ENCODE measurements at places on chromosomes 16 and 17.
A peak's percentile ranks its signal among the peaks of the same experiment; 100 is the strongest.

- DNase-seq = no peak
Measured at GRCh38 chr16:67833030-67833414, 9.1 kb upstream of the THAP11 start.

- DNase-seq = no peak
Measured at GRCh38 chr16:79792076-79792475, 191.5 kb upstream of the MAF start.

DNA sequence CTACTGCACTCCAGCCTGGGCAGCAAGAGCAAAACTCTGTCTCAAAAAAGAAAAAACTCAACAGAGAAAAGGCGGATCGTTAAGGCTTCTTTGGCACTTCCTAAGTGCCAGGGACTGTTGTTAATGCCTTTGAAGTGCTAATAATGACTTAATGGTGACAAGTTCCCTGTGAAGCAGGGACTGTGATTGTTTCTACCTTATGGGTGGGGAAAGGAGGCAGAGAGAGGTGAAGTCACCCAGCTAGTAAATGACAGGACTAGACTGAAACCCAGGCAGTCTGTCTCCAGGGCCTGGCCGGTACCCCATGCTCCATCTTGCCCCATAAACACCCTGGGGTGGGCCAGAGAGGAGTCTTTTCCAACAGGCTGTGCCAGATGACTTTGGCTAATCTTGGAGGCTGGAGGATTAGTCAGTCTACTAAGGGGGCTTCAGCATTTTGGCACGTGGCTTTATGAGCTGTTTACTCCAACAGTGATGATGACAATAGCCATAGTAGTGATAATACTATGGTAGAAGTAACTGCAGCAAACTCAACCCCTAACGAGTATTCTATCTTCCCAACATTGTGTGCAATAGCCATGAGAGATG, 26.9 kb downstream of the ABCC1 start:
- no peak for DNase-seq

DNA sequence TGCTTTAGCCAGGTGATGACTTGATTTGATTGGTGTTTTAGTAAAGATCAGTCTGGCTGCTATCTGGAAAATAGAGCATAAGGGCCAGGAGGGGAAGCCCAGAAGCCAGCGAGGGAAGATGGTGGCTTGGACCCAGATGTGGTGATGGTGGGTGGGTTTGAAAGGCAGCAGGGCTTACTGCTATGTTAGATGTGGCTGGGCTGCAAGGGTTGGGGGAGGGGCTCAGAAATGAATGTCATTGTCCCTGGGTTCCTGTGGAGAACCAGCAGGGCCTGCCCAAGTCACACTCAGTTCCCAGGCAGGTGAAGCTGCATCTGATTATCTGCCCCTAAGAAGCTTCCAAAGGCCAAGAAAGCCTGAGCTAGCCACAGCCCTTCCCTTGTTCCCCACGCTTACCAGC, 71.7 kb upstream of the BRD7 start:
- DNase-seq = no peak

GRCh38 chr16:15950869-15951268, 1.5 kb downstream of the ABCC1 start:
- DNase-seq = no peak

DNA sequence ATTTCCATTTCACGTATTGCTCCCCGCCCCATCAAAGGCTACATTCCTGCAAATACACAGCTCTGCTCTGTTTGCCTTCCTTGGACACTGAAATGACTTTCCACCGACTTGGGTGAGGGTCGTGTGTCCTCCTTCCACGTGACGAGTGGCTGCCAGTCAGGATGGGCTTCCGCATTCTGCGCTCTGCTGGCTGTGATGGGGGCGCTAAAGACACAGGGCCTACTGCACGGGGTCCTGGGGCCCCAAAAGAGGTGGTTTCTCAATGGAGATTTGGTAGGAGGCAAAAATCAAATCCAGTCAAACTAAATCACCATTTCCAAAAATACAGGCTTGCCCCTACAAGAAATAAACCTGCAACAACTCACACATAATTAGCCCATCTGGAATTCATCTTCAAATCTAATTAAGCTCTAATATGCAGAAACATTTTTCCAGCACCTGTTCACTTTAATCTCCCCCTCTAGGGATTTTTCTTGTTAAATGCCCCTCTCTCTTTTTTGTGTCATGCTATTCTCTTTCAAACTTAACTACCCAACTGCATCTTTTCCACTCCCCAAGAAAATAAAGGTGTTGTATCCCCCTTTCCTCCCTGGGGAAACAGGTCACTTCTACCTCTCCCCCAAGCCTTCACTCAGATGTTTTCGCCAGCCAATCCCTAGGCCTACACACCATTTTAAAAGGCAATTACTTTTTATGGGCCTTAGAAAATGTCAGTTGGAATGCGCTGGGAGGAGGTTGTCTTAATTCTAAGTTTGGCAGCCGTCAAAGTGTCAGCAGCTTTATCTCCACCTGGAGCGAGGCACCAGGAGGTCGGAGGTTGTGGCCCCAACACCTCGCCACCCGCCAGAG, 21.9 kb upstream of the FAAP100 start:
- DNase-seq = no peak

GRCh38 chr16:90035902-90036301, 16.6 kb upstream of the DBNDD1 start:
- no peak for DNase-seq

GRCh38 chr17:65556014-65556909, 5.2 kb downstream of the AXIN2 start:
- peak; percentile 76 for DNase-seq

GRCh38 chr17:73791631-73792030, 147.4 kb upstream of the SDK2 start:
- DNase-seq = no peak

DNA sequence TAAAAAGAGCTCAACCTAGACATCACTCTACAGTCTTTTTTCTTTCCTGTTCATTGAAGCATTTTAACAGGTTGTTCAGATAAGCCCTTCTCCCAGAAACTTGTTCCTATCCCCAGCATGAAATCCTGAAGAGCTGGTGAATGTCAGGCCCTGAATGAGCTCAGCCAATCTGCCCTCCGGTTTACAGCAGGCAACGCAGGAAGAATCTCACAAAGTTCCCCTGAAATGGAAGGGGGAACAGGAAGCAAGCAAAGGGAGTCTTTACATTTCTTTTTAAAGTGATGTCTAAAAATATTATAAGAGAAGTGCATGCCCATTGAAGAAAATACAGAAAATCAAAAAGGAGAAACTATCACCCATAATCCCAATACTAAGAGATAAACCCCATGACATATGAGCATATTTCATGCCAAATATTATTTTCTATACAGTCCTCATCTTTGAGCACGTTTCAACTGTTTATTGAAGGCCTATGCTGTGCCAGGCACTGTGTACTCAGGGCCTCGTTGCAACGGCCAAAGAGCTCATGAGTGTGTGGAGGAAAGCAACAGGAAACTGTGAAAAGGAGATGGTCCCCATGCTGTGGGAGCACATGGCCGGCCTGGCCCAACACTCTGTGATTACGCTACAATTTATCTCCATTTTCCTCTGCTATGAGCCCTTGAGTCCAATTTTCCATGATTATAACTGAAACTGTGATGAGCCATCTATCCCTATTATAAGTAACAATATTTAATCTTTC, 5.7 kb downstream of the TK2 start:
- no peak for DNase-seq

GRCh38 chr17:9999919-10000695, 95.0 kb upstream of the RCVRN start:
- DNase-seq = no peak

DNA sequence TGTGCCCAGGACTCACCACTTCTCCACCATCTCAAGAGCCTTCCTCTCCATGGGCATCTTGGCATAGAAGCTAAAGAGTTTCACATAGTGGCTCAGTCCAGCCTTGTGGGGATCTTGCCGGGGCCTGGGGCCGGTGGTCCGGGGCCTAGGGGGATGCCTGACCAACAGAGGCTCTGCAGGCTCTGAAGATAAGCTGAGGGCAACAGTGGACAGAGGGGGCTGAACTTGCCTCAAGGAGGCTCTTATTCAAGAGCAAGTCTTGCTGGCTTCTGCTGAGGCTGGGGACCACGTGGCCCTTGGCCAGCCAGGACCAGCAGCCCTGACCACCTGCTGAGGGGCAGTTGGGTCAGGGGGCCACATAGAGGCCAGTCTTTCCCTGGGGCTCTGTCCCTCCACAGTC, 13.5 kb upstream of the THAP11 start:
- no peak for DNase-seq

DNA sequence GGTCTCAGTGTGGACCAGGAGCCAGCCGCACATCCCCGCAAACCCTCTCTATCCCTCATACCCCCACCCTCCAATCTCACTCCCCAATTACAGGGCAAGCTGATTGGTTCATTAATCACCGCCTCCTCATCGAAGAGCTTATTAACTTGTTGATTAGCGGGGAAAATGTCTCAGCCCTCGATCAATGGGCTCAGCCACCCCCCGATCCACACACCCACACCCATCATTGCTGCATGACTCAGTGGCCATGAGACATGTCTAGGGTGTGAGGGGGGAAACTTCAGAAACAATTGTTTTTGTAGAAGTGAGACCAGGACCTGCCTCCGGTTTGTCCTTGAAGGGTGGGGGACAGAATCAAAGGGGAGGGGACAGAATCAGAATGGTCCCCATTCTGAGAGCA, 2.5 kb upstream of the PYY start:
- no peak for DNase-seq

GRCh38 chr17:81328978-81329926, 34.1 kb upstream of the SLC38A10 start:
- DNase-seq = no peak

GRCh38 chr17:8153031-8153451, 837 bp upstream of the PER1 start:
- no peak for DNase-seq

GRCh38 chr17:17411692-17412091, 65.1 kb upstream of the MED9 start:
- no peak for DNase-seq

DNA sequence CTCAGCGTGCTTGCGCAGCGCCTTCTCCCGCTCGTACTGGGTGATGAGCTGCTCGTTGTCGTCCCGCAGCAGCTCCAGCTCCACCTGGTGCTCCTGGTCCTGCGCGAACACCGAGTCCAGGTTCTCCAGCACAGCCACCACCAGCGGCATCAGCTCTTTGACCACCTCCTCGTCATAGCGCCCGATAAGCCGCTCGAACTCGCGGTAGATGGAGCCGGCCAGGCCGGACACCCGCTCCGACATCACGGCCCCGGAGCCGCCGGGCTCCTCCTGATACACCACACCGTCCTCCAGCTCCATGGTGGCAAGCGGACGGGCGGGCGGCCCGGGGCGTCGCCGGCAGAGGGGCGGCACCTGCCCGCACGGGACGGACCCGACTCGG, 320 bp downstream of the SPAG9 start:
- DNase-seq = no peak

GRCh38 chr16:67163999-67164558, 466 bp upstream of the HSF4 start:
- no peak for DNase-seq

GRCh38 chr16:86567701-86568581, 1.3 kb downstream of the FOXC2 start:
- DNase-seq = no peak

DNA sequence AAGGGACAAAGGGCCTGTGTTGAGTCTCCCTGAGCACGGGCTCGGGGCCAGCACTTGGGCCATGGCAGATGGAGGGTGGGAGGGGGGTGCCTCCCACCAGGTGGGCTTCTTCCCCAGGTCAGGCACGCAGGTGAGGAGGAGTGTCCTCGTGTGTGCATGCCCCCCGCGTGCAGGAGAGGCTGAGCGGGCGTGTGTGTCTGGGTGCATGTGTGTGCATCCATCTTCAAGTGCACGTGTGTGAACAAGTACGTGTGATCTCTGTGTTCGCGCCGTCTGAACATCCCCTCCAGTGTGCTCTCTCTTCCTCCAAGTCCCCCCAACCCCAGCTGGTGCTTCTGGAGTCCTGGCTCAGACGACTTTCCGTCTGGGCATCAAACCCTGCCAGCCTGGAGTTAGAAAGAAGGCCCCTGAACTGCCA, 2.7 kb upstream of the ZG16B start:
- DNase-seq = no peak

DNA sequence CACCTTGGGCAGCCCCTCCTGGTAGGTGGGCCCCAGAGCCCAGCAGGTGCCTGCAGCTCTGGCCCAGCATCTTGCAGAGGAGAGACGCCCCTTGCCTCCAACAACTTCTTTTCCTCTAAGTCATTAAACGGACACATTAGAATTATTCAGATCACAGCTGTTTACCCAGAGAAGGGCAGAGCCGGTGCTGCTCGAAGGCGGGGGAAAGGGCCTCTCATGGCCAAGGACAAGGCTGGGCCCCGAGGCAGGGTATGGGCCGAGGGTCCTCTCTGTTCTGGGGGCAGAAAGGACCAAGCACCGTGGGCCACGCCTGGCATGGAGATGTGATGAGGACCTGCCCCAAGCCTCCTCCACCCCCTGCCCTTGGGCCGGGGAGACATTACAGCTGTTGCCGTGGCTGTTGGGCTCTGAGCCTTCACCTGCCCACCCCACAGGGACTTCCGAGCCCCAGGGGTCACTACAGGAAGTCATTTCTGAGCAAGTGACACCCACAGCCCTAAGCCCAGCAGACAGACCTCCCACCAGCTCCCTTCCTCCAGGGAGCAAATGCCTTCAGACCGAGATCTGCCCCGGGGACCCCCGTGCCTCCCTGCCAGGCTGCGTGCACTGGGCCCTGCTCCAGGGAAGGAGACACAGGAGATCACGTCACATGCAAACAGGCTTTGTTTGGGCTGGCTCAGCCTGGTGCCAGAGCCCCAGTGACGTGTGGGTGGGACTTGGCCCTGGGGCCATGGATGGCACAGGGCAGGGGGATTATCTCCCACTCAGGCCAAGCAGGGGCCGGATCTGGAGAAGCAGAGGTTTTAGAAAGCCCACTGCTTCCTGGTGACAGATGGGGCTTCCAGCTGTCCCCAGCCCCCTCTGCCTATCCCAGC, 699 bp upstream of the PVALEF start:
- DNase-seq = no peak

DNA sequence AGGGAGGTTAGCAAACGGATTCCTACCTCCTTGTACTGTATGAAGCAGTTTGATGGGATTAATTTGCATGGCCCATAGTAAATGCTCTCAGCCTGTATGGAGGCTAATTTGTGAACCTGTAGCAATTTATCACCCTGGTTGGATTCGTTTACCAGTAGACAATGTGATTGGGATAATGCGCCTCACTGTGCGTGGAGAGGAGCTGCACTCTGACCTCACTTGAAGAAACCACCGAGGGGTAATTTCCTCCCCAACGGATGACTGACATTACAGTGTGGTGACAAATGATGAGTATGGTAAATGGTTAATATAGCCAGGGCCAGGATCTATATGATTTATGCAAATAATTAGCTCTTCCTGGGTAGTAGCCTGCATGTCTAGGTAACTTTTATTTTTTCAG, 479.1 kb upstream of the RBFOX1 start:
- no peak for DNase-seq

- DNase-seq = peak; percentile 25
Measured at GRCh38 chr17:3535253-3535995, 22.2 kb downstream of the TRPV3 start.

DNA sequence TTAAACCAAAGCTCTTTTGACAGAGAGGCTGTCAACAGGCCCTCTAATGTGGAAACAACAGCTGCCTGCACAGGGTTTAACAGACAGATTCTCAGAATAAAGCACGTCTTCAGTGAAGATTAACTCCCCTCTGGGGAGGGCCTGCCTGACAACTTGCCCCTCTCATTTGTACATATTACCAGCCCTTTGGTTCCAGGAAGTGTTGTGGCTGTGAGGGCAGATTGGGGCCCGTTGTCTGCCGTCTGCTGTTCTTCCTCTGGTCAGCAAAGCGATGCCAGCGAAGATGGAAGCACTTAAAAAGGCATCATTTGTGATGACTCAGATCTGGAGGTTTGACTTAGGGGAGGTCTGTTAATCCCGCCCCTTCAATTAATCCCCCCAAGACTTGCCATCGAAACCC, 177.0 kb upstream of the IRX6 start:
- no peak for DNase-seq

Measured in activated T-helper 1 cell treated with anti-CD3 and anti-CD28 coated beads, Interleukin-12 subunit alpha, Interleukin-12 subunit beta, Interleukin-2, Interleukin-4 antibody, amounts not matched to agents 30 ng/mL and 10 ng/mL and 1 ng/mL, durations not matched to agents 14 hours and 24 hours and 36 hours (primary cell).